NCI-H2081 treated with DMSO at 0.1 percent for 48 hours (cell line): ENCODE measurements at places on chromosomes 7 and 10.

GRCh38 chr10:92080244-92080643 lies 156.7 kb downstream of the BTAF1 start:
- DNase-seq: no peak

- no peak for DNase-seq
These were observed 8.4 kb upstream of the PFKFB3 start for GRCh38 chr10:6194311-6194710.

- DNase-seq: no peak
These were observed 5.4 kb downstream of the COL13A1 start for GRCh38 chr10:69807122-69807521.

DNA sequence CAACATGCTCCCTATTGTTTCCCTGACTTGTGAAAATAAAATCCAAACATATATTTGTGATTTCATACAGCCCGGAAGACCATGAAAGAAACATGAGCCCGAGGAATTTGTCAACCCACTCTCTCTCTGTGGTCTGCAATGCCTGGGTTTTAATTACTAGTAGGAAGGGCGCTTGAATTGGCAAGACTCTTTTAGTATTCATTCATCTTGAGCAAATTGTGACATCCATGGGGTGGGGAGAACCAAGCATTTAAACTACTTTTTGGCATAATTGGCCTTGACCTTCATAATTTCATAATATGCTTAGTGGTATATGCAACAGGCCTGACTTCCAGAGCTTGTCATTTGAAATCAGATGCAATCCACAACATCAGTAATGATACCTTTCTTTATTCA lies 142.4 kb upstream of the BMPER start:
- no peak for DNase-seq

DNA sequence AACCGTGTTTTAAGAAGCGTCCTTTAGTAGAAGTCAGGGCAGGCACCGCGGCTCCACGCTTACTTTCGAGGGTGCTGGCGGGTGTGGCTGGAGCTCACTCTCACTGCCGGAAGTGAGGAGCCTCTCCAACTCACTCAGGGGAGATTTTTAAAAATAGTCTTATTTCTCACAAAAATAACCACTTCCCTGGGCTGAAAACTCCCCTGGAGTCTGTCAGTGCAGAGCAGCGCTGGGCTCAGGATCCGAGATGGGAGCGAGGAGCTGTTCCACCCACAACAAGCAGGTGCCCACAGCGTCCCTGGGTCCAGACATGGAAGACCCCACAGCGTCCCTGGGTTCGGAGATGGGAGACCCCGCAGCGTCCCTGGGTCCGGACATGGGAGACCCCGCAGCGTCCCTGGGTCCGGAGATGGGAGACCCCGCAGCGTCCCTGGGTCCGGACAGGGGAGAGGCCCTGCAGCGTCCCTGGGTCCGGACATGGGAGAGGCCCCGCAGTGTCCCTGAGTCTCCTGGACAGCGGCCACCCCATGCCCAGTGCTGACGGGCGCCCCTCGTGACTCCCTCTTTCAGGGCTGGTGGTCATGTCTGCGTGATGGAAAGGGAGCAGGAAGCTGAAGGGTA lies 51.2 kb downstream of the VIPR2 start:
- no peak for DNase-seq

DNA sequence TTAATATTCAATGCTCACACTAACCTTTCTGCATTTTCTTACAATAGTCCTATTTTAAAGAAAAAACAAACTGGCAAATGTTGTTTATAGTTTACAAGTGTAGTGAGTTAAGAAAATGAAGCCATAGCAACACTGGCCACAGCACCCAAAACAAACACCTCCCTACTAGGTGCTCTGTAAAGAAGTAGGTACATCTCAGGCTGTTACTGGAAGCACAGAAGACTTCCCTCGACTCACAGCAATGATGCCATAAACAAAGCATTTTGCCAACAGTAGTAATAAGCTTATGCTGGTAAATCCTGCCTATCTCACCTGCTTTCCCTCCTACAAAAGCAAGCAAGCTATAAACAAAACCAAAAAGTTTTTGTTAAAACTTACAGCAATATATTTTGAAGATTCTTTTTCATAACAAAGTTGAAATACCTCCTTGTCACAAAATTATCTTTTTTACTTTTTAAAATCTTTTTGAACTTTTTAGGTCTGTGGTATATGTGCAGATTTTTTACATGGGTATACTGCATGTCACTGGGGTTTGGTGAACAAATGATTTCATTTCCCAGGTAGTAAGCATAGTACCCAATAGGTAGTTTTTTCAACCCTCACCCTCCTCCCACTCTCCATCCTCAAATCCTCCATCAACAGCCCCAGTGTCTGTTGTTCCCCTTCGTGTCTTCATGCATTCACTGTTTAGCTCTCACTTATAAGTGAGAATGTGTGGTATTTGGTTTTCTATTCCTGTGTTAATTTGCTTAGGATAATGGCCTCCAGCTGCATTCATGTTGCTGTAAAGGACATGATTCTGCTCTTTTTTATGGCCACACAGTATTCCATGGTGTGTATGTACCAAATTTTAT lies 28.4 kb downstream of the COA1 start:
- DNase-seq: no peak
